ENCODE measurements at places on chromosomes 16 and 17. TPM values are rescaled to one million over a fixed set of nuclear protein-coding genes. Genes with fewer than 3 reads are reported as not detected.
A peak's percentile ranks its signal among the peaks of the same experiment; 100 is the strongest.

DNA sequence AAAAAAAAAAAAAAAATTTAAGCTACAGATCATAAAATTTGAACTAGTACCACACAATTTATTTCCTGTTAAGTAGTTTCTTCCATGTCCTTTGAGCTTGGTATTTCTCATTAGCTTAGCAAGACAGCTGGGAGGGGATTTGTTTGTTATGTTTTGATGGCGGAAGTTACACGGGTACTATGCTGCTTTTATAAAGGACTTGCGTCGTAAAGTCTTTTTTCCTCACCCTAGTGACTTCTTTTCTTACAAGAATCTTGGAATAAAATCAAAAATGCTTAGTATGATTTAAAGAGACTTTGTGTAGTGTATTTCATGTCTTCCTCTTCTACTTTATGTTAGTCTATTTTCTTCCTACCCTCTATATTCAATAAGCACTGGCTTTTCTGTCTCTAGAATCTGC, 89.1 kb downstream of the NLK start:
- DNase-seq, result no peak

- no peak for DNase-seq
Observed at GRCh38 chr17:78430892-78431691, 52.6 kb downstream of the PGS1 start.

DNA sequence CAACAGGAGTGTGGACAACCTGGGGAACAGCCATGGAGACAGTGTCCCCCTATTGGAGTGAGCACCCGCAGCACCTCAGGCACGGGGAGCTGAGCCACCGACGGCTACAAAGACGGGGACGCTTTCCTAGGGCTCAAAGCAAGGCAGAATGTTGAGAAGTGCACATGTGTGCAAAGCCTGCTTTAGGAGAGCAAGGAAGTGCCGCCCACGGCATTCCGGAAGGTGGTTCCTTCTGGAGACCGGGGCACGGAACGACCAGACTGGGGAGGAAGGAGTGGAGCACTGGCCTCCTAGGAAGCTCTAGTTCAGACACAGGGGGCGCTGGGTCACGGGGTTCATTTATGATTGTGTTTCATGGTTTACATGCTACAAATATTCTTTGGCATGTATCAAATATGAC, 52.2 kb downstream of the TBC1D16 start:
- no peak for DNase-seq

GRCh38 chr16:528111-529011, 849 bp downstream of the CAPN15 start:
- peak; percentile 14 for DNase-seq

DNA sequence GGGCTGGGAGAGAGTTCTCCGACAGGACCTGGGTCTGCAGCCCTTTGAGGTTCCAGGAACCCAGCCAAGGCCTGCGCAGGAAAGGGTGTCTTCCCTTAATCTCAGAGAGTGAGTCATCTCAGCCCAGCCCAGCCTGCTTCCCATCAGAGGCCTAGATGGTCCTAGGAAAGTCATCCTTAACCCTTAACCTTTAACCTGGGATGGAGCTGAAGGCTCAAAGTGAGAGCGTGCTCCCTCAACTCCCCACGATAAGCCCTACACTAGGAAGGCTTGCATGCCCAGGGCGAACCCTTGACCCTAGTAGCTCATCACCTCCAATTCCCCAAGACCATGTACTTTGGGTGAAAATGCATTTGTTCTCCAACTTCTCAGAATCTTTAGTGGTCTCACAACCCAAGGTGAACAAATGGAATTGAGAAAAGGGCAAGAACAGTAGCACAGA, 4.8 kb upstream of the ATXN7L3 start:
- DNase-seq, result no peak

GRCh38 chr17:28763804-28764266, 20.0 kb downstream of the TRAF4 start:
- peak; percentile 63 for DNase-seq

DNA sequence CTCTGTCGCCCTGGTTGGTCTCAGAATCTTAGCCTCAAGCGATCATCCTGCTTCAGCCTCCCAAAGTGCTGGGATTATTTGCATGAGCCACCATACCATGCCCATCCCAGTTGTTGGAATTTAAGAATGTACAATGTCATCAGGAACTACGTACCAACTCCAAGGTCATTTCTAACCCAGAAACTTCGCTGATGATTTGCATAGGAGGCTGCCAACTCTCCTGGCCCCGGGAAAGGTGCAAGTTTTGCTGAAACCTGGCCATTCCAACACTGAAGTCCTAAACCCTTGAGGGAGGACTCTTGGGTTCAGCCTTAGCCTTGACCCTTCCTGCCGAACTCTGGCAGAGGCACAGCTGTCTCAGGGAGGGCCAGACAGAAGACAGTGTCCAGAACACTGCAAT, 2.9 kb upstream of the KIFC3 start:
- DNase-seq, result no peak

DNA sequence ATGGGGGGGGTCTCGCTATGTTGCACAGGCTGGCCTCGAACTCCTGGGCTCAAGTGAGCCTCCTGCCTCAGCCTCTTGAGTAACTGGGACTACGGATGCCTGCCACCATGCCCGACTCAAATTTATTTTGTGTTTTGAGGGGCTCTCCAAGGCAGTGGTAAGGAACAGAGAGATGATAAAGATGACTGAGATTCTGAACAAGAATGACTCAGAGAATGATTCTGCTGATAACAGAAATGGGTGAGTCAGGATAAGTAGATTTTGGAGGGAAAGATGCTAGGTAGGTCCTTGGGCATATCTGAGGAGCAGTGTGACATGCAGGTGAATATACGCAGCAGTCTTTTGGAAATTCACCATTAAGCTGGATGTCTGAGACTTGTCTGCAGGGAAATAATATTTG, 2.6 kb downstream of the TMEM220 start:
- no peak for DNase-seq

- no peak for DNase-seq
Observed at GRCh38 chr16:28188085-28188916, 23.5 kb downstream of the XPO6 start.

- DNase-seq, result no peak
Observed at GRCh38 chr17:57576744-57577143, 168.4 kb downstream of the CCDC182 start.

- DNase-seq, result no peak
Observed at GRCh38 chr16:66538910-66539309, 11.0 kb downstream of the TK2 start.

Gene CACNB1
- total RNA-seq, result 10.6 TPM

Gene MYO15A
- total RNA-seq, result 0.35 TPM

Gene CSH2
- total RNA-seq, result not detected

Gene IL17C
- not detected for total RNA-seq

Gene CD300C
- 0.20 TPM for total RNA-seq

Gene TCAP
- total RNA-seq, result 0.97 TPM
